ENCODE measurements at places on chromosomes 2 and 18.

- DNase-seq, result no peak
Observed at GRCh38 chr2:170713543-170714380, 1.4 kb upstream of the SP5 start.

GRCh38 chr2:227132986-227133385 lies 31.0 kb downstream of the COL4A4 start:
- DNase-seq, result no peak

- no peak for DNase-seq
Observed at GRCh38 chr18:8661754-8662559, 43.4 kb upstream of the MTCL1 start.

DNA sequence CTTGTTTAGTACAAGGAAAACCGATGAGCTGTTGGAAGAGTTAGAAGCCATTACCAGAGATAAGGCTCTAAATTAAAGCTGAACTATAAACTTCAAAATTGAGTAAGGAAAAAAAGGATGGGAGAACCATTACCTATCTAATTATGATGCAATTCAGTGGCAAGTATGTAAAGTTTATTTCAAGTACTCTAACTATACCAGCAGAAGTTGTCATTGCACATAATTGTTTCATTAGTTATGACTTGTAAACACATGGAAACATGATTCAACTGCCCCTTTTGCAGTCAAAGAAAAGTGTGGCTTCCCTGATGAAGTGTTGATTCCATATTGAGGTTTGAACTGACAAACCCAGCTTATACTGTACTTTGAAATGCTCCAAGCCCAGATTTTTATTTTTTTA lies 324.1 kb upstream of the KCNJ3 start:
- no peak for DNase-seq

GRCh38 chr2:105541189-105542050 lies 142.6 kb upstream of the FHL2 start:
- no peak for DNase-seq

GRCh38 chr2:152861349-152861942 lies 143.0 kb downstream of the ARL6IP6 start:
- DNase-seq, result no peak

DNA sequence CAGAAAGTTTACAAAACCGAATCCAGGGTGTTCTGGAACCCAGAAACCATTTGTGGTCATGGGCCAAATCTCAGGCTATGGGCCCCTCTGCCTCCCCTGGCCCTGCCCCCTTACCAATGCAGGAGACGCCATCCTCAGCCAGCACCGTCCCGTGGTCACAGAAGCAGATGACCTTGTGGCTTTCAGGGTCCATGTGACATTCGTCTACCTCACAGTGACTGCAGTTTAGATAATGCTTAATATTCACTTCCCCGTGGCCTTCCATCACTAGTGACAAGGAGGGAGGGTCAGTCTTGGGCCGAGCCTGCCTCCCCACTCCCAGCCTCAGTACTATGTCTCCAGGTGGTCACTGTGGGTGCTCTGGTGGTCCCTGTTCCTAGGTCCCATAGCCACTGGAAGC lies 111.6 kb downstream of the CLIP4 start:
- DNase-seq, result no peak

DNA sequence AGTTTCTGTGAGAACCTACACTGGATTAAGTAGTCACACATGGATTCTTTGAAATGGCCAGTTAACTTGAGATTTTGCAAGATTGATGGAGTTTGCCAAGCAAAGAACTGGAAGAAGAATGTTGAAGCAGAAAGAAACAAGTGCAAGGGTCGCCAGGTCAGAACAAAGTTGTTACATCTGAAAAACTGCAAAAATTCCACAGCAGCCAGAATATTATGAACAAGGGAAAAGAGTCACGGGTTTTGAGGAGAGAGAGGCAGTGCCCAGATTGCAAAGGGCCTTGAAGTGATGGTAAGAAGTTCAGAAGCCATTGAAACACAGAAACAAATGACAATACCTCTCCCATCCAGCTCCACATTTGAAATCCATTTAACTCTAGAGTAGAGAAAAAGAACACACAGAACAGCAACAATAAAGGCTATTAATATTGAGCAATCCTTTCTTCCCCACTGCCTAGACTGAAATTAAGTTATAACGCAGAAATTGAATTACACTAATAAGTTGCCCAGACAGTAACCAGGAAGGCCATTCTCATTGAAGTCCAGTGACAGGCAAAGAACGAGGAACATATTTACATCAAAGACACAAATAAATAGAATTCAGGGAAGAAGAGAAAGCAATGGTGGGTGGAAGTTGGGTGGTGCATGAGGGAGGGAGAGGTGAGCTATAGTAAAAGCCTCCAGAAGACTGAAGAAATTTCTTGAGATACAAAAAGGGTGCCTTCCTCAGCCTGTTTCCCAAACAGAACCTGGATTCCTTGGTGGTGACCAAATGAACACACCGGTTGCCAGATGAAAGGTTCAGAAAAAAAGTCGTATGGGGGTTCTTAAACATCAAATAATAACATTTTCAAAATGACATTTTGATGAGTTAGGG lies 80.6 kb downstream of the ARHGAP15 start:
- no peak for DNase-seq

- DNase-seq, result no peak
Observed at GRCh38 chr18:57057890-57058289, 89.0 kb upstream of the BOD1L2 start.

DNA sequence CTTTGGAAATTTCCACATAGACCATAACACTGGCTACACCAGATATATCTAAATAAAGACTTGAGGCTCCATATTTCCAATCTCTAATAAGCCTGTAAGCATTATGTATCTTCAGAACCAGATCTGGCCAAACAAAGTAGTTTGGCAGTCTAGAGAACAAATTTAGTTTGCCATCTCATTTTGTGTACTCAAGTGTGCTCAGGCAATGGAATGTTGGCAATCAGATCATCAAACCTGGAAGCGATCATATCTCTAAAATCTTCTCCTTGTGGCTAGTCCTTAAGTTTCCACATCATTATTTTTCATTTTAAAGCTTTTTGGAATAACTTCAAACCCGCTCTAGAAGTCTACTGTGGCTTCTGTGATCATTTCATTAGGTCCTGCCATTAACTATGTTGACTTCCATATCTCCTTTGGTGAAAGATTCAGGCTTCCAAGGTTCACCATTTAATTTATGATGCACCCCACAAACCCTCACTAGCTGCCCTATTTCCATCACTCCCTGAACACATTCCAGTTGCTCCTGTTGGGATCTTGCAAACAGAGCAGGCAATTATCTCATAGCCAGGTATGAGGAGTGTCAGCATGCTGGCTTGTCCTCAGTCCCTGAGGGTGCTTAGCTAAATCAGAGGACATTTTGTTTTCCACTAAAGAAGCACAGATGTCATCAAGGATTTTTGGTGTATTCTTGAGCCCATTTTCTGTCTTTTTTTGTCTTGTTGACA lies 46.2 kb downstream of the WDR75 start:
- no peak for DNase-seq

DNA sequence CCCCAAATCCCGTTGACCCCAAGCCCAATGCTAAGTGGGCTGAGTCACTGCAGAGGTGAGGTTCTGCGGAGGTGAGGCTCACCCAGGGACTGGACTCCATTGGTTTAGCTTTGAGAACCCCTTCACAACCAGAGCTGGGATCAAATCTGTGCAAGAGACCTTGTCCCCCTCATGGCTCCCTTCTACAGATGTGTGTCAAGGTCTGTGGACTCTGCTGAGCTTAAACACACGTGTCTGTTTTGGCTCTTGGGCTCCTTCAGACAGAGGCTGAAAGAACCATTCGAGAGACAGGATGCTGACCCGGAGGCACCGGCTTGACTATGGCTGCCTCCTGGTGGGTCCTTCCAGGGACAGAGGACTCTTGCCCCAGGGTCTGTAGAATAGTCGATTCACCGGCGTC lies 190.3 kb downstream of the LPIN1 start:
- DNase-seq, result no peak

GRCh38 chr2:112296407-112296806 lies 21.0 kb downstream of the ZC3H6 start:
- no peak for DNase-seq

DNA sequence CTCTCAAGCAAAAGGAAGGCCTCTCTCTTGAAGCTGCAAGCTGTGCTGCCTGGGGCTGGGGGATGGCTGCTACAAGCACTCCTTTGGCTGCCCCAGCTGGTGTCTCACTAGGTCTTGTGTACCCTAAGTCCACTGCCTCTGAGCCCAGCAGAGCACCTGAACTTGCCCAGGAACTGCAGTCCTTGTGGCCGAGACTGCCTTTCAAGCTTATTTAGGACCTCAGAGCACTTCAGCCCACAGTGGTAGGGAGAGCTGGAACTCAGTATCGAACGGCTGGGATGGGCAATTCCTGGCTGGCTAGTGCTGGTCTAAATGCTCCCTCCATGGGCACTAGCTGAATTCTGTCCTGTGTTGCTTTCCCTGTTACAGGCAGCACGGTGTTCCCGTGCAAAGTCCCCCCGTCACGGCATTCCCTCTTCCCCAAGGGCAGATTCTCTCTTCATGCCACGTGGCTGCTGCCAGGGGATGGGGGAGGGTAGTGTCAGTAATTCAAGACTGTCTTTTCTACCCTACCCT lies 25.9 kb downstream of the STPG4 start:
- DNase-seq, result no peak

Data from stimulated activated CD8-positive, alpha-beta memory T cell treated with anti-CD3 and anti-CD28 coated beads, Interleukin-2, amount 100 ng/mL, for 48 hours (primary cell).